ENCODE measurements at places on chromosomes 16 and 17. TPM values are rescaled to one million over a fixed set of nuclear protein-coding genes. Genes with fewer than 3 reads are reported as not detected.

Gene CACNG1
- total RNA-seq = not detected

Gene GNG13
- not detected for total RNA-seq

DNA sequence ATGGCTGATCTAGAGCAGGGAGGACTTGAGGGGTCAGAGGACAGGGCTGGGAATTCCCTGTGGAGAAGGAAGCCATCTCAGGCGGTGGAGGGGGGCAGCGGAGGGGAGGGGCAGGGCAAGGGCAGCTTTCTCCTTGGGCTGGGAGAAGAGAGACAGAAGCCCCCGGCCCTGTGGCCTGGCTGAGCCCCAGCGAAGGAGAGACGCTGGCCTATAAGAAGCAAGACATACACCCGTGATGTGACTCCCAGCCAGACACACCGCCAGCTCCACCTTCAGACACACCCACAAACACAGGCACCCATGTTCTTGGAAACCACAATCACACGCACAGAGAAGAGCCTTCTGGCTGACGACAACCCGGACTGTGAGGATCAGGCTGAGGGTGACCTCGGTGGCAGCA lies 10.0 kb downstream of the TRPV3 start:
- peaks cover 3% of the 10 kb centered on the region for H3K27me3 ChIP-seq
- H3K27ac ChIP-seq = no peak overlapping the region
- no peaks in the 10 kb centered on the region for H3K36me3 ChIP-seq
- no peak for DNase-seq
- H3K4me3 ChIP-seq = no peak overlapping the region

- no peak overlapping the region for H3K4me3 ChIP-seq
- DNase-seq = no peak
- H3K27ac ChIP-seq = no peak overlapping the region
- no peaks in the 10 kb centered on the region for H3K4me1 ChIP-seq
Observed at GRCh38 chr17:33039874-33040273, 48.2 kb downstream of the SPACA3 start.

DNA sequence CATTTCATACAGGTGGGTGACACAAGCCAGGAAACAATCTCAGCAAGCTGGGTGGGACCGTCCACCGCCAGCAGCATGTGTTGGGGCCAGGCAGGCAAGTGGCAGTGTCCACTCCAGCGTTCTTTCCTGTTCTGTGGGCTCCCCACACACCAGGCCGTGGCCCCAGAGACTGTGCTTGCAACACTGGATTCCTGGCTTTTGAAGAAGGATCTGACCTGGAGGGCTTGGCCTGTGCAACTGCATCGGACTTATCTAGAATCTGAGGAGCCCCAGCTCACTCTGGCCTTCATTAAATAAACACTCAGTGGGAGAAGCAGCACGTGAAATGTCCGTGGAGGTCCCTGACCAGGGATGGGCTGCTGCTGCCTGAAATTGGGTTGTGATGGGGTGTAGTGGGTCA lies 3.2 kb downstream of the KSR1 start:
- DNase-seq = no peak
- no peak overlapping the region for H3K4me3 ChIP-seq
- peaks cover 4% of the 10 kb centered on the region for H3K27me3 ChIP-seq
- H3K4me1 ChIP-seq = peaks cover 69% of the 10 kb centered on the region

- H3K4me1 ChIP-seq = peaks cover 16% of the 10 kb centered on the region
- no peak for DNase-seq
Observed at GRCh38 chr17:55308613-55309391, 44.0 kb downstream of the HLF start.

All from activated CD4-positive, alpha-beta memory T cell treated with anti-CD3 and anti-CD28 coated beads, Interleukin-2, amount 10 ng/mL, durations not matched to agents 7 days and 5 days (primary cell).